ENCODE measurements at places on chromosomes 4 and X.

DNA sequence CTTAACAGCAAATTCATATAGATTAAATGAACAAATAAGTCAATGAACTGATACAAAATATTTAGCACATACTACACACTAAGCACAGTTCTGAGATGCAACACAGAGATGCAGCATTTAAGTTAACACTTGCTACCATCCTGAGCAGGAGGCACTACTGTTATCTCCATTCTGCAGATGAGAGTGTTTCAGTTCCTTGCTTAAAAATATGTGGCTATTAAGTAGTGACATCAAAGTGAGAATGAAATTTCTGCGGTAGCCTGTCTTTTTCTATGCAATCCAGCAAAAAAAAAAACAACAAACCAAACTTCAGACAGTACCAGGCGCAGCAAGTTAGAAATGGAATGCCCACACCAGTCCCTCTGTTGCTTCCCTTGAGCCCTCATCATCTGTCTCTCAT lies 90.8 kb downstream of the SHISA3 start:
- DNase-seq: no peak

DNA sequence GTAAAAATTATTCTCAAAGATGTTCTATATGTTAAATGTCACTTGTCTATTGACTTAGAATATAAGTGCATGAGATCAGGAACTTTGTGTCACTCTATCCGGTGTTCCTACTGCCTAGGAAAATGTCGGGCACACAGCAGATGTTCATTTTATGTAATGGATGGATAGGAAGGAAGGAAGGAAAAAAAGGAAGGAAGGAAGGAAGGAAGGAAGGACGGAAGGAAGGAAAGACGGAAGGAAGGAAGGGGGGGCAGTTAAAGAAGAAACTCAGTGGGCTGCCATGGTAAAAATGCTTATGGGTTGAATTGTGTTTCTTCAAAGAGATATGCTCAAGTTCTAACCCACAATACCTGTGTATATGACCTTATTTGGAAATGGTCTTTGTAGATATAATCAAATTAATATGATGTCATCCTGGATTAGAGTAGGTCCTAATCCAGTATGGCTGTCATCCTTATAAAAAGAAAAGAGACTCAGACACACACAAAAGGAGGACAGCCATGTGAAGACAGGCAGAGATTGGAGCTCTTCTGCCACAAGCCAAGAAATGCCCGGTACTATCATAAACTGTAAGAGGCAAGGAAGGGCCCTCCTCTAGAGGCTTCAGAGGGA lies 86.3 kb downstream of the COL25A1 start:
- DNase-seq: no peak

- no peak for DNase-seq
Observed at GRCh38 chrX:110758781-110759422, 36.7 kb downstream of the CHRDL1 start.

- DNase-seq: no peak
Observed at GRCh38 chr4:2942037-2942531, 21.1 kb downstream of the NOP14 start.

DNA sequence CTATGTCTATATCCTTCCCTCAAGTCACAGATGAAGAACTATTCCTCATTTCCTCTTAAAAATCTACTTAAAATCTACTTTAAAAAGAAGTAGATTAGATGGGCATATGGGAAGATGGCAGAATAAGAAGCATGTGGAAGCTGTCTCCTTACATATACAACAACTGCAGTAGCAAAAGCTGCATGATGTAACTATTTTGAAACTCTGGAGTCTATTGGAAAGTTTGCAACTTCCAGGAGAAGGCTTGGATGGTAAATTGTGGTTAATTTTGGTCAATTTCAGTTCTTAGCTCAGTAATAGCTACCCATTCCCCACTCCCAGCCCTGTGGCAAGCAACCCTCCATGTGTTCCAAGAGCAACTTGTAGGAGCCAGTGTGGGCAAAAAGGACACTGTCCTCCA lies 36.9 kb downstream of the MORC4 start:
- DNase-seq: no peak

DNA sequence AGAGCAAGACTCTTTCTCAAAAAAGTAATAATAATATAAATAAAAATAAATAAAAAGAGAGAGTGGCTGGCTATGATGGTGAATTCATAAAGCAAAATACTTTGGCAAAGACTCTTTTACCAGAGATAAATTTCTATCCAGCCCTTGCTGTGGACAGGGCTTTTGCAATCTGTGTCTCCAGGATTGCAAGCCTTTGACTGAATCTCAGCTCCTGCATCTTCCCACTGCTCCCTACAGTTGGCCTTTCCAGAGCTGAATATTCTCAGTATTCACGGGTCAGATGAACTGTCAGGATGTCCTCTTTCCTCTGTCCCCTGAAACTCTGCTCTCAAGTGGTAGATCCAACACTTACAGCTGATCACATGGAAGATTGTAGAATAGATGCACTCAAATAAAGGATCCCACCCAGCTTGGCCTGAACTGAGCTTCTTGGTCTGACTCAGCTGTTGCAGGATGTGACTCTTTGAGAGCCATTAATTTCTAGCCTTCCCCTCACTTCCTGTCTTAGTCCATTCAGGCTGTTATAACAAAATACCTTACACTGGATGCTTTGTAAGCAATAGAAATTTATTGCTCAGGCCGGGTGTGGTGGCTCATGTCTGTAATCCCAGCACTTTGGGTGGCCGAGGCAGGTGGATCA lies 123.4 kb upstream of the GUCY1A1 start:
- DNase-seq: no peak

GRCh38 chr4:55469979-55470378 lies 74.2 kb downstream of the TMEM165 start:
- no peak for DNase-seq

GRCh38 chrX:119880076-119880475 lies 8.4 kb downstream of the NDUFA1 start:
- DNase-seq: peak; percentile 13

DNA sequence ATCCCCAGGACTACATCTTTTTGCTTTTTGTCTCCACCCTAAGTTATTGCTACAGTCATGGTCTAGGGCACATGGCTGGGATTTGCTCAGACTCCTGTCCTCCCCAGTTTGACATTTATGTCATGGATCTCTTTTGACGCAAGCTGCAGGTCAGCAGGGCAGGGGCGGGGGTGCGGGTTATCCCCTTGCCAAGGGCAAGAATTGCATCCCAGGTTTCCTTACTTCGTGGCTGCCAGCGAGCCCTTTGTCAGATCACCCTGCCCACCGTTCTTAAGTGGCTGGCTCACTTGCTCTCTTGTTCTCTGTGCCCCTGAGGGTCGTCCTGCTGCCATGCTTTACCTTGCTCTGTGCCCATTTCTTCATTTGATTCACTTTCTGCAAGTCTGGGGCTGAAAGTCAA lies 21.1 kb upstream of the UBA1 start:
- no peak for DNase-seq

DNA sequence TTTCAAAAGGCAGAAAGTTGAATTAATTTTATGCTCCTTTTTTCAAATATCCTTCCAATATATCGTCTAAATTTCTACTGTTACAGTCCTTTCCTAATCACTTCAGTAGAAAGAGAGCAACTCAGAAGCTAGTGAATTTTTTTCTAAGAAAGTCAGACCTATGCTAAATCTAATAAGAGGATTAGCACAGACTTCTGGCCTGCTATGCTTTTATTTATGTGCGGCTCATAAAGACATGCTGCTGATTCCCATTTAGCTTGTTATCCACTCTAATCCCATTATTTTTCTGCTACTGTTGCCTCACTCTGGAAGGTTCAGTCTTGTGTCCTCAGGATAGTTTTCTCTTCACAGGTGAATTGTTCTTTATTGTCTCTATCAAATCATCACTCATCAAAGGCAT lies 473.5 kb upstream of the FAM241A start:
- DNase-seq: no peak

GRCh38 chrX:19065535-19065934 lies 56.7 kb downstream of the ADGRG2 start:
- no peak for DNase-seq
